ENCODE measurements at places on chromosomes 5 and 9. TPM values are rescaled to one million over a fixed set of nuclear protein-coding genes. Genes with fewer than 3 reads are reported as not detected.
A peak's percentile ranks its signal among the peaks of the same experiment; 100 is the strongest.

Gene THOC3
- 107 TPM for total RNA-seq

Gene POU4F3
- total RNA-seq = not detected

Gene DMRT3
- not detected for total RNA-seq

Gene APBA1
- 6.2 TPM for total RNA-seq

Gene KCNMB1
- not detected for total RNA-seq

Gene LECT2
- not detected for total RNA-seq

Gene IL4
- 7.4 TPM for total RNA-seq

Gene GAS1
- 0.25 TPM for total RNA-seq

DNA sequence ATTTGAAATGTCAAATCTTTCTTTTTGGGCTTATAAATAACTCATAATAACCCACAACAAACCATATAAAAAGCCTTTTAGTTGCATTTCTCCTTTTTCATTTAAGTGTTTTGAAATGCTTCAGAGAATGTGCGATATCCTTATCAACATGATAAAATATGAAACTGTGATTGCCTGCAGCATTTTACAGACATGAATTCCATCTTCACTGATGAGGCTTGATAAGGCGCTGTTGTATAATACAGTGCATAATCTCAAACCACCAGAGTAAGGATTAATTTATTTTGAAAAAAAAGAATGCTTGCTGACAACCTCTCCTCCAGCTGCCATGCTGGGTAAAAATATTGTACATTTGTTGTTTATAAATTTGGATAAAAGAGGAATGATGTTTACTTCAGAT is 216.8 kb downstream of the PBX3 start:
- no peak for DNase-seq

GRCh38 chr9:121589986-121590385 is 61.4 kb upstream of the DAB2IP start:
- no peak for DNase-seq

GRCh38 chr5:176592573-176592972 is 17.4 kb downstream of the GPRIN1 start:
- DNase-seq = no peak

- no peak for DNase-seq
Measured at GRCh38 chr5:154618696-154619095, 136.5 kb upstream of the LARP1 start.

DNA sequence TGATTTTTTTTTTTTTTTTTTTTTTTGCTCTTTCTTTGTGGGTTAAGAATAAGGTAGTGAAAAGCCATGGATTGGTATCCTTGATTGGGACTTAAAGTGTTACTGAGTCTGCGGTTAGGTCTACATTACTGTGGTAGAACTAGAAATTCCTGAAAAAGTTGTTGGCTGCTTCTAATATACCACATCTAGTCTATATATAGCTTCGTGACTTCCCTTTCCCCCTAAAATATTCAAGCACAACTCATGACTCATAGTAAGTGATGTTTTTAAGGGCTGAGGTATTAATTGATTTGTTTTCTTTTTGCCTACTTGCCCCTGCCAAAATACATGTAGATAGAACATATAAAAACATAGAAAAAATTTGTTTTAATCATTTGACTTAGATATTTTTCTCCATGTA is 247.6 kb downstream of the TMEM232 start:
- no peak for DNase-seq

- no peak for DNase-seq
Measured at GRCh38 chr9:131965841-131966240, 113.8 kb downstream of the MED27 start.

GRCh38 chr5:80035839-80036238 is 691 bp downstream of the THBS4 start:
- DNase-seq = no peak

- peak; percentile 25 for DNase-seq
Measured at GRCh38 chr5:172769616-172770373, 1.2 kb downstream of the DUSP1 start.

- DNase-seq = peak; percentile 65
Measured at GRCh38 chr5:139394123-139394653, 716 bp downstream of the PROB1 start.

- DNase-seq = no peak
Measured at GRCh38 chr9:110895147-110895905, 142.9 kb downstream of the LPAR1 start.

- no peak for DNase-seq
Measured at GRCh38 chr5:76745670-76746069, 29.7 kb downstream of the F2R start.

DNA sequence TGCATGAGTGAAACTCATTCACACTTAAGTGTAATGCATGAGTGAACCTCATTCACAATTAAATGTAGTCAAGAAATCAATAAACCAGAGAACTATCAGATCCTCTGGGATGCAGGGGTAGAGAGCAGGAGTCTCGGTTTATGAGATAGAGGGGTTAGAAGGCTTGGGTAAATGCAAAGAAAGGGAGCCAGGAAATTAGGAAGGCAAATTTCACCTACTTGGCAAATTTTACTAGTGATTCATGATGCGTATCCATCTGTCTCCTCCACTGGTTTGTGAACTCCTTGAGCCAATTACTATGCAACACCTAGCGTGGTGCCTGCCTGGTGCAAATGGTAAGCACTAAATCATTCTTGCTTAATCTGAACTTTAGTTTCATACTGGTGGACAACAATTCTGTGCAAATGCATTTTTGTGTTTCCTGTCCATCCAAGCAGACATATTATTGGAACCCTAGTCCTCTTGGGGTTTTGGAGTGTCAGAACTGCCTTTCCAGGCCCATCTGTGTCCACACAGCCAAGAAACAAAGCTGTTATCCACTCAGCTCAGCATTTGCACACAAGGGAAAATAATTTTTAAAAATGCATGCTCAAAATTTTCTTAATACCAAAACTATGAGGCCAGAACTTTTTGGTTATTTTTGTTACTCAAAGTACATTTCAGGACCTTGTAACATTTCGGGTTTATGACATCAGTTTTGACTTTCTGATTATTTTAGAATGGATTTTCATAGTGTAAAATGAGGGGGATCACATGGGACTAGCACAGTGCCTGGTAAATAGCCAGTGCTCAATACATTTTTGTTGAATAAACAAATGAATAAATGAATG is 5.2 kb downstream of the HAPLN1 start:
- no peak for DNase-seq

DNA sequence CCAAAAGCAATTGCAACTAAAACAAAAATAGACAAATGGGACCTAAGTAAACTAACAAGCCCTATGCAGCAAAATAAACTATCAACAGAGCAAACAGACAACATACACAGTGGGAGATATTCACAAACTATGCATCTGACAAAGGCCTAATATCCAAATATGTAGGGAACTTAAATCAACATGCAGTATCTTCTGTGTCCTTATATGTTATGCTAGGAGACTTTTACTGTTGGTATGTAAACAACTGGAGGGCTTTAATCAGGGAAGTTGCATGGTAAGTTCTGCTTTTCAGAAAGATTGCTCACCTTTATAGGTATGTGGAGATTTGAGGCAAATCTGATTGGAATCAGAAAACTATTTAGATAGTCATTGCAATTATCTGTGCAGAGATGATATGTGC is 461.2 kb upstream of the RIOK2 start:
- DNase-seq = no peak

GRCh38 chr5:80246995-80247729 is 8.7 kb downstream of the SERINC5 start:
- DNase-seq = peak; percentile 58

DNA sequence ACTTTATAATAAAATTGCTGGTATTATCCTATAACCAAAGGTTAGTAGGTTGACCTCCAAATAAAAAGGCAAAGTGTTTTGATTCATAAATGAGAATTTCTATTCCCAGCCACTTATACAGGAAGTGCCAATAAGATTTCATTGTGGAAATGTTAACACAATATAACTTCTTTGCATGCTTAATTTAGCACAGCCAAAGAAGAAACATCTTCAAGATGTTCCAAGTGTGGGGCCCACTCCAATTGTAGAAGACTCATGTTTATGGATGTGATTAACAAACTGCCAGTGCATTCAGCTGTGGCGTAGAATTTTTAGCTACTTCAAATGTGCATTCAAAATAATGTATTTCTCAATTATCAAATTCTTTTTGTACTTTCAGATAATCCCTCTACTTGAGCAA is 402.3 kb downstream of the DEPDC1B start:
- DNase-seq = no peak

GRCh38 chr9:69250681-69251080 is 74.3 kb upstream of the ENTREP1 start:
- no peak for DNase-seq
